ENCODE measurements at places on chromosomes 12 and 14.

DNA sequence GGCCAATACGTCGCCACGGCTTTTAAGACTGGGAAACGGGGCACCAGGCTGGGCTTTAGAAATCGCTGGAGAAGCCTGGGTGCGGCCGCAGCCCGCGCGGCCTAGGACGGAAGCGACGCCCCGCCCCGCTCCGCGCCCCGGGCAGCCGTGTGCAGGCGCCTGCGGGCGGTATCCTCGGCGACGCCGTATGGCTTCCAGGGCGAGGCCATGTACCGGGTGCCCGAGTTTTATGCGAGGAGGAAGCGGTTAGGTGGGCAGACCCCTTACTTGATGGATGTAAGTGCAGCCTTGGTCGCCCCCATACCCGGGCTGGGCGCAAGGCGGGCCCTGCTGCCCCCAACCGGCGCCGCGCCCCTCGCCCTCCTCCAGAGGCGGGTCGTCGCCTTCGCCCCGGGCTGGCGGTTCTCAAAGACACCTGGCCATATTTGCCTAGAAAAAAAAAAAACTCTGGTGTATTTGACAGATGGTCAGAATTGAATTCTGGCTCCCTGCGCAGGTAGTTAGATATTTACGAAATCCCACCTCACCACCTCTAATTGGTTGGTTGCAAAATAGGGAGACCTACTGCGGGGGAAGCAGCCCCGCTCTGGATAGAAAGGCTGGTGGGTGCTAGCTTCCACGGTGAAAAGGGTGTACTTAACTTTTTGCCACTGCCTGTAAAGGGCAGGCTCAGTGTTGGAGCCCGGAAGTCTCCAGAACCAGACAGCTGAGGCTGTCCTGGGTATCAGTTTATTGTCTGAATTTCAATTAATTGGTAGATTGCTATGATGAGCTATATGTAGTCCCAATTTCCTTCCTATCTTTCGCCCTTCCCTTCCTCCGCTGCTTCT lies at the start of gene PPP1R36:
PPP1R36 (plus strand) TSS at position 171 of the 830 bp plus-strand sequence; CDS start at position 208, 37 bp downstream.
- peak; percentile 56 for DNase-seq

DNA sequence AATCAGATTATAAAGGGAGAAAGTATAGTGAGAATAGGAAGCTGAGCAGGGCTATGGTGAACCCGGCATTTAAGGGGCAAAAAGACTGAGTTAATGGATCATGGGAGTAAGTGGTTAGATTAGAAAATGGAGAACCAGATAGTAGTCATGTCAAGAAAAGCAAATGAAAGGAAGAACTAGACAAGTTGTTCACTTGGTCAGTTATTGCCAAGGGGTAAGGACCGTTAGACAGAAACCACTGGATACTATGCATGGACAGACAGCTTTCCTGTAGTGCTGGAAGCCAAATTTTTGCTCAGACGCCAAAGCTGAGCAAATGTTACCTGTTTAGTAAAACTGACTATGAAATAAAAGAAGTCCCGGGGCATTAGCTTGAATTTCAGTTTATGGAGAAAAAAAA lies 3.8 kb downstream of the LIMA1 start:
- DNase-seq, result no peak

- no peak for DNase-seq
Measured at GRCh38 chr12:91432089-91432488, 249.5 kb upstream of the DCN start.

DNA sequence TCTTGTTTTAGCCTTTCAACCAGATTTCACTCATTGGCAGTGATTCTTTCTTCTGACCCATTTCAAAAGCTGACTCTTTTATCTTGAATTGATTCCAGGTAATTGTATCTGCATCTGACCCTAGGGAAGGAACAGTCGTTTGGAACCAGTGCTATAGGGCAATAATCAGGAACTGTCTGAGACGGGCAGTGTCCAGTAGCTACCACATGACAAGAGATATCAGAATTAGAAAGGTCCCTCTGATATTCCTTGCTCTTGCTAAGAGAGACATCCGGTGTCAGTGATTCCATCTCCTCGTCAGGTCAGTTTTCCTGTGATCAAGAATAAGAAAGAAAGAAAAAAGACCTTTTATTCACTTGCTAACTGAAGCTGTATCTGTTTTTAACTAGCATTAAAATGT lies 47.8 kb upstream of the PDE3A start:
- peak; percentile 31 for DNase-seq

- DNase-seq, result peak; percentile 67
Measured at GRCh38 chr12:125954362-125954761, 889.1 kb downstream of the AACS start.

DNA sequence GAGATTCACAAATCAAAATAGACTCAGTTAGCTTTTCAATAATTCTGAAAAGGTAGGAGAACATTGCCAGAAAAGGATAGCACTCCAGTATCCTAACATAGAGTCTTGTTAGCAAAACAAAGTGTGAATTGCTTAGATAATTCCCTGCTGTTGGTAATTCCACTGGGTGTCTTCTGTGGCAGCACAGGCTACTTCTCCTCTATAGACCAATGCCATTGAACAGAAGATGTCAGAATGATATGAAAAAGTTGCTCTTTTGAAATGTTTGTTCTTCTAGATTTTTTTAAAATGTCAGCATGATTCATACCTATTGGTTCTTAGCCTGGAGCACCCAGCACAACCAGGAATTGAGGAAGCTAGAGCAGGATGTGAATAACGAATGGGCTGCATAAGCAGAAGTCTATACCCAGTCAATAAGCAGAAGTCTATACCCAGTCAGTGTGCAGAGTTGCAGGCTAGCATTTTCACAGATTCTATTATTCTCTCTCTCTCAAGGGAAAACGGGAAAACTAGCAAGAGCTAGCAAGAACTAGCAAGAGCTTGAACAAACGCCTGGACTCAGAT lies 112.8 kb downstream of the SYT1 start:
- no peak for DNase-seq

- DNase-seq, result no peak
Measured at GRCh38 chr12:105368047-105368646, 37.7 kb downstream of the C12orf75 start.

- DNase-seq, result no peak
Measured at GRCh38 chr12:552466-552865, 92.7 kb downstream of the B4GALNT3 start.

DNA sequence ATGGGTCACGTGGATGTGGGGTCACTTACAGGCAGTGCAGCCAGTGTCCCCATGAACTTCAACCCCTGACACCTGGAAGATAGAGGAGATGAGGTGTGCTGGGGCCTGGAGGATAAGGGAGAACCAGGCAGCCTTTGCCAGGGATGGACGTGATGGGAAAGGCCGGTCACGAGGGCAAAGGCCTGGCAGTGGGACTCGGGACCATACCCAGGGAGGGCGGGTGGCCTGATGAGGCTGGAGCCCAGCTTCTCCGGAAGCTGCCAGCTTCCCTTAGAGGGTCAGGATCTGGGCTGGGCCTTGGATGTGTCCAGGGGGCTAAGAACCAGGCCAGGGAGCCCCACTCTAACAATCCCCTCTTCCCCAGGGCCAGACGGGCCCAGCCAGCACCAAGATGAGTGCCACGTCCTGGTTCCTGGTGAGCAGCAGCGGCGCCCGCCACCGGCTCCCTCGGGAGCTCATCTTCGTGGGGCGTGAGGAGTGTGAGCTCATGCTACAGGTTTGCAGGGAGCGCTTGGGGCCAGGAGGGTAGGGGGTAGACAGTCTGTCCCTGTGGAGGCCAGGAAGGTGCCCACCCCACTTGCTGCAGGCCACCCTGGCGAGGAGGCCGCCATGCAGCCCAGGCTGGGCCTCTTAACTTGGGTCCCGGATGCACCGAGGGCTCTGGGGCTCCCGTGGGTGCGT lies 3.1 kb downstream of the CEP170B start:
- DNase-seq, result no peak

- no peak for DNase-seq
Measured at GRCh38 chr14:53338192-53338591, 185.1 kb upstream of the DDHD1 start.

DNA sequence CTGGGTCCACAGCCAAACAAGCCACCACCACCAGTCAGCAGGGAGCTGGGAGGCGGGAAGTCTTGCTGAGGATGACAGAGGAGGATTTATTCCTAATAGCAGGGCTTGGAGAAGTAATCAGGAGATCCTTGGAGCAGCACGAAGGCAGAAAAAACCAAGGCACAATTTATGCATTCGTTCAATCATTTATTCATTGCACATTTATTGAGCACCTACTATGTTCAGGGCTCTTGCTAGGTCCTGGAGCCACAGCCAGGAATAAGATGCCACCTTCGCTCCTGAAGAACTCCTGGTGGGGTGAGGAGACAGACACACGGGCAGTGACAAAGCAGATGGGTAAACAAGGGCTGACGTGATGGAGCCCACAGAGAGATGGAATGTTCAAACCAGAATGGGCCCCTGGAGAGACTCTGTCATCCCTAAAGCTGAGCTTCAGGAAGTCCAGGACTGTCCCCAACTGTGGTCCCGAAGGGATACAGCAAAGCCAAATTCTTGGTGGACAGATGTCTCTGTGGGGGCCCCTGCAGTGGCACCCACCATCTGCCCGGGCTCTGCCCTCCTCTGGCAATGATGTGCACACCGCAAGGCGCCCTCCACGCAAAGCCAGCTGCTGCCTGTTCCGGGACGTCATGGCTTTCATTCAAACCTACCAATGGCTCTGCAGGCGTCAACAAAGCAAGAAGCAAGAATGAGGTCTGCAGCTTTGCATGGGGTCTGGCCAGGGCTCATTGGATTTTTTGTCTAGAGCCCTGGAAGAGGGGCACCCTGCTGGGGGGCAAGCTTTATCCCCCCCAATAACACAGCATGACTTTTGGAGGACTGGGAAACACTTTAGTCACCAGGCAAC lies 3.0 kb upstream of the TESC start:
- DNase-seq, result peak; percentile 65

DNA sequence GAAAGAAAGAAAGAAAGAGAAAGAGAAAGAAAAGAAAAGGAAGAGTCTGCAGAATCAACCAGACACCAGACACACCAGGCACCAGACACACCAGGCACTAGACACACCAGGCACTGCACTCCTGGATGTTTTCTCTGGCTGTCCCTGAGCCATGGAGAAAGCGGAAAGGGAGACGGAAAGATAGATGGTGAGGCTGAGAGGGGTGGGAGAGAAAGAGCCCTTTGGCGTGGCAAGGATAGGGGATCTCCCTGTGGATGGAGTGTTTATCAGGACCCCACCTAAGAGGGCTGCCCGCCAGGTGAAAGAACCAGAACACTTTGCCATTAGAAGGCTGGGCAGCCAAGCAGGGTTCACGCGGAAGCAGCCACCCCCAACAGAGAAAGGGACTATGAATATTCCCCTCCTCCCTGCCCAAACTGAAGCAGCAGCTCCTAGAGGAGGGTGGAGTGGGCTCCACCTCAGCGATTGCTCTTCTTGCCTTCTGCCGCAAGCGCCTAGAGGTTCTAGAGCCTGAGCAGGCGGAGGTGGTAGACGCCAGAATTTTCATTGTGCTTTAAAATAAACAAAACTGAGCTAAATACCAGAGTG lies 13.4 kb downstream of the ST8SIA1 start:
- peak; percentile 62 for DNase-seq

DNA sequence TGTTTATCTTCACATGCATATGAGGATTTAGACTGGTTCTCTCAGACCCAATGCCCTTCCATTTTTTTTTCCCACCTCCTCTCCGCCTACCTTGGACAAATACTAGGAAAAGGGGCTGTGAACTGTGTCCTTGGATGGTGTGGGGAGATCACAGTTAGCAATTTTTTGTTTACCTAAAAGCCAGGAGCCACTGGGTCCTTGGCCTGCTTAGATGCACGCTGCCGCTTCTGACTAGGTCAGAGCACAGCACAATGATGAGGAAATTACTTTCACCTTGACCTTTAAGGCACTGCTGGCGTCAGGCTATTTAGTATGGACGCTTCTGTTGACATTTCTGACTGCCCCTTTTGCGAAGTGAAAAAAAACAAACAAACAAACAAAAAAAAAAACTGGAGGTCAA lies 1.9 kb downstream of the CCDC38 start:
- DNase-seq, result no peak

- DNase-seq, result no peak
Measured at GRCh38 chr14:101361451-101362433, 199.6 kb upstream of the DIO3 start.

DNA sequence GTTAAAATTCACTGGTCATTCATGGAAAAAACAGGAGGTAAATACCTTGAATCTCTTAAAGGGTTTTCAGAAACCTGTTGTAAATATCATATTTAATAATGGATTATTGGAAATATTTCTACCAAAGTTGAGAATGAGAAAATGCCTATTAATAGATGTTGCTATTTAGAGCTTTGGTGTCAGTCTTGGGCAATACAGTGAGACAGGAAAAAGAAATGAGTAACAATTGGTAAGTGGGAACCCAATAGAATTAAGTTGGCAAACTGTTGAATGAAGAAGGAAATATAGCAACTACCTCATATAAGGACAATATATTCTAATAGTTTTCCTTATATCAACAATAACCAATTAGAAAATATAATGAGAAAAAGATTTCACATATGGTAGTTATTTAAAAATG lies 78.0 kb downstream of the ATF7IP start:
- no peak for DNase-seq

DNA sequence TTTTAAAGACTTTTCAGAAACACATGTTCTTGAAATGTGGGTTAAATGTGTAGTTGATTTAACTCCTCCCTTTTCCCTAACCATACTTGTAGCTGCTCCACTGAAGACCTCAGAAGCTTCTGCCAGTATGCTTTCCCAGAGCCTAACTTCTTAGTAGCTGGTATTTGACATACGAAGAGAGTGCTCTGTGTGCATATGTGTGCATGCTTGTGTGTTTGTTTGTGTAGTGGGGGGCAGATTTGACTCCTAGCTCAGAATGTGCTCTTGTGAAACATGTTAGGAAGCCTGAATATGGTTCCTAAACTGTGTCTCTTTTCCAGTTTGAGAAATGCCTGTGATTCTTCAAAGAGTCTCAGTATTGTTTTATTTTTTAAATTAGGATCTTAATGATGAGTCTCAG lies 420.4 kb downstream of the PCNX1 start:
- DNase-seq, result no peak

GRCh38 chr12:53196486-53196885 lies 10.6 kb downstream of the ITGB7 start:
- DNase-seq, result peak; percentile 65

DNA sequence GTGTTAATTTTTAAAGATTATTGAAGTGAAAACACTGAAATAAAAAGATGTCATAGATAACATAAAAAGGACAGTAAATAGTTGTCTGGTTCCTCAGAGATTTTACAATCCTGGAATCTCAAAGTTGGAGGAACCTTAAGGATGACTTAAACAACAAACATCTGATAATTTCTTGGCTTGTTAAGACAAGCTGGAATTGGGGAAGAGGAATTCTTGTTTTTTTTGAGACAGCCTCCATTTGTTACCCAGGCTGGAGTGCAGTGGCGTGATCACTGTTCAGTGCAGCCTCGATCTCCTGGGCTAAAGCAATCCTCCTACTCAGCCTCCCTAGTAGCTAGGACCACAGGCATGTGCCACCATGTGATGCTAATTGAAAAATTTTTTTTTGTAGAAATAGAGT lies 2.3 kb downstream of the ZNF410 start:
- DNase-seq, result no peak

DNA sequence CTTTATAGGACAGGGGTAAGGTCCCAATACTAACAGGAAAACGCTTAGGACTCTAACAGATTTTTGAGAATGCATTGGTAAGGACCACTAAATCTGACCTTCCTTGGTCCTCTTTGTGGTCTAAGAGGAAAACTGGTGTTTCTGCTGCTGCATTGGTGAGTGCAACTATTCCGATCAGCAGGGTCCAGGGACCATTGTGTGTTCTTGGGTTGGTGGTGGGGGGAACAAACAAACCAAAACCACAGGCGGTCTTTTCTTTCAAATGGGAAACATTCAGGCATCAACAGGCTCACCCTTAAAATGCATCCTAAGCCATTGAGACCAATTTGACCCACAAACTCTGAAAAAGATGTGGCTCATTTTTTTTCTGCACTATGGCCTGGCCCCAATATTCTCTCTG lies 20.7 kb downstream of the EPYC start:
- peak; percentile 69 for DNase-seq

GRCh38 chr14:96285667-96286066 lies 29.7 kb downstream of the BDKRB1 start:
- DNase-seq, result no peak

Measured in endodermal cell (in vitro differentiated cells).